Smooth muscle cell of bladder (primary cell): ENCODE measurements at places on chromosomes 3 and 15. TPM values are rescaled to one million over a fixed set of nuclear protein-coding genes. Genes with fewer than 3 reads are reported as not detected.

ZPLD1 gene
- 0.28 TPM in 2 replicates for total RNA-seq

GABRR3 gene
- total RNA-seq = 0.09 and 0.14 TPM in 2 replicates

ITPKA gene
- total RNA-seq = 0.92 and 1.4 TPM in 2 replicates

SPRED1 gene
- 30.7 and 39.0 TPM in 2 replicates for total RNA-seq

CHRM5 gene
- total RNA-seq = under 0.01 TPM in 2 replicates

SKOR1 gene
- under 0.01 and 0.09 TPM in 2 replicates for total RNA-seq
